Astrocyte of the spinal cord (primary cell): ENCODE measurements at places on chromosomes 1 and 21.
A peak's percentile ranks its signal among the peaks of the same experiment; 100 is the strongest.

DNA sequence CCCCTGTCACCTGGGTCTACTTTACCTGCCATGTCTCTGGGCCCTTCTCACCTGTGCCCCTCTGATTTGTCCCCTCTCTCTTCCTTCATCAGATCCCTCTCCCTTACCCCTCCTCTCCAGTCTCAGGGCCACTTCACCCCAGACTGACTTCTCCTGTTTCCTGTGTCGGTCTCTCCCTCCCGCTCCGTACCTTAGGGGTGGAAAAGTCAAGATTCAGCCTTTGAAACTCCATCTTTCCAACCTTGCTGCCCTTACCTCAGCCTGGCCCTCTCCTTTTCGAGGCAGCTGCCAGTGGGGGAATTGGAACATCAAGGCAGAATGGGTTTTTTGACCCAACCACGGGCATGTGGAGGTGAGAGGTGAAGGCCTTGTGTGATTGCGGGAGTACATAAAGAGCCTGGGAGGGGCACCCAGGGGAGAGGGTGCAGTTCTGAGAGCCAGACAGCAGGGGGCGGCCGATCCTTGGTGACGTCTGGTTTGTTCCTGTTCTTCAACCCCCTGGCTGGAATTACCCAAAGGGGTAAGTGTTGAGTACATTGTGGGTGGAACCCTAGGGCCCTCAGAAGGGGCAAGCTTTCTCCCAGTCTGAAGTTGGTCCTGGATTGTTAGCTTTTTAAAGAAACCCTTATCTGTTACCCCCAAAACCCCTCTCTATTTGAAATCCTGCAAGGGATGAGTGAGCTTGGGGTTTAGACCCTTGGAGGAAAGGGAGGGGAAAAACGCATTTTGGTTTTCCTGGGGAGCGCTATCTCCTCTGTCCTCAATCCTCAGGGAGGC, 12.3 kb upstream of the DMBX1 start:
- peak; percentile 64 for DNase-seq

DNA sequence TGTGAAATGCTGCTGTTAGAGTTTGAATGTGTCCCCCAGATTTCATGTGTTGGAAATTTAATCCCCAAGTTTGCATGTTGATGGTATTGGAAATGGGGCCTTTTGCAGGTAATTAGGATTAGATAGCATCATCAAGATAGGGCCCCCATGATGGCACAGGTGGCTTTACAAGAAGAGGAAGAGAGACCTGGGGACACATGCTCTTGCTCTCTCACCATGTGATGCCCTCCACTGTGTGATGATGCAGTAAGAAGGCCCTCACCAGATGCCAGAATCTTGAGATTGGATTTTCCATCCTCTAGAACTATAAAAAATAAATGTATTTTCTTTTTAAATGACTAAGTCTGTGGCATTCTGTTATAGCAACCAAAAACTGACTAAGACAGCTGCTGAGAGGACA, 57.0 kb upstream of the NEK7 start:
- no peak for DNase-seq

DNA sequence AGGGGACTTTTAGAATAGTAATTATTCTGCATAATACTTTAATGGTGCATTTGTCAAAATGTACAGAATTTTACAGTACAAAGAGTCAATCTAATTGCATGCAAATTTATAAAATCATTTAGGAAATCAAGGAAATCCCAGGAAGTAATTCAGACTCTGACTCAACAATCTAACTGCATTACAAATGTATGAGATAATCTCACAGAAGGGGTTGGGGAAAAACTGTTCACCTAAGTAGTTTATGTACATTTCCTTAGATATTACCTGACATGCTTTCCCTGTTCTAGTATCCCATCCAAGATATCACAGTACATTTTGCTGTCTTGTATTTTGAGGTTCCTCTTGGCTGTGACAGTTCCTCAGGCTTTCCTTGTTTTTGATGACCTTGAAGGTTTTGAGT, 4.7 kb downstream of the CRB1 start:
- no peak for DNase-seq

- DNase-seq: no peak
These were observed 284.5 kb upstream of the USP25 start for GRCh38 chr21:15445327-15445726.

GRCh38 chr1:89363638-89364536, at the start of gene GBP6:
TSS of gene GBP6 (plus strand) at chr1:89364059. CDS start at chr1:89368552, 4,493 bp downstream.
- no peak for DNase-seq

GRCh38 chr1:209748620-209749019, 7.2 kb upstream of the TRAF3IP3 start:
- DNase-seq: no peak

- DNase-seq: no peak
These were observed 14.4 kb upstream of the BCL10 start for GRCh38 chr1:85290826-85291225.

- DNase-seq: peak; percentile 56
These were observed 14.0 kb downstream of the GTF2B start for GRCh38 chr1:88877382-88877825.

GRCh38 chr1:161989786-161990185, 33.9 kb downstream of the OLFML2B start:
- no peak for DNase-seq

DNA sequence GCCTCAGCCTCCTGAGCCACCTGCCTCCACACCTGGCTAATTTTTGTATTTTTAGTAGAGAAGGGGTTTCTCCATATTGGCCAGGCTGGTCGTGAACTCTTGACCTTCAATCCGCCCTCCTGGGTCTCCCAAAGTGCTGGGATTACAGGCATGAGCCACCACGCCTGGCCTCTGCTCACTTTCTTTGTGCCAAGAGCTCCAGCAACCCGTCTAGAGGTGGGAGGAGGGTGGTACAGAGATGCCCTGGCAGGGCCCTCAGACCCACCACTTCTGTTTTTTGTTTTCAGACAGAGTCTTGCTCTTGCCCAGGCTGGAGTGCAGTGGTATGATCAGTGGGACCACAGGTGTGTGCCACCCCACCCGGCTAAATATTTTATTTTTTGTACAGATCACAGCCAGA, 6.9 kb upstream of the SYNC start:
- DNase-seq: no peak

GRCh38 chr1:46062651-46063319, 69.6 kb downstream of the PIK3R3 start:
- DNase-seq: peak; percentile 31

- DNase-seq: no peak
These were observed 332.1 kb downstream of the RRAGC start for GRCh38 chr1:38527373-38527966.

DNA sequence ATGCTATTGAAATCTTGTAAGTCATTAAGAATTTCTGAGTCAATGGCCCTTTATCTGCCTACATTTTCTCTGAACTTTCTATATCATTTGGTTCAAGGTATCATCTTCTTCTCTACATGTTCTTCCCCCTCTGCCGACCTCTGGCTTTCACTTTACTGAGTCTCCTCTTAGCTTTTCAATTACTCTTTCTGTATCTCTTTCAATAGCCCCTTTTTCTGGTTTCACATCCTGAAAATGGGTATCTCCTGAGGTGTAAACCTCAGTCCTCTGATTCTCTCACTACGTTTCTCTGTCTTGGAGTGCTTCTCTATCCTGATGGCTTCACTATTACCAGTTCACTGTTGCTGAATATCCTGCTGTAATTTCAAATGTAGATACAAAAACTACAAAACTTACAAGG, 98.9 kb downstream of the LYST start:
- no peak for DNase-seq

DNA sequence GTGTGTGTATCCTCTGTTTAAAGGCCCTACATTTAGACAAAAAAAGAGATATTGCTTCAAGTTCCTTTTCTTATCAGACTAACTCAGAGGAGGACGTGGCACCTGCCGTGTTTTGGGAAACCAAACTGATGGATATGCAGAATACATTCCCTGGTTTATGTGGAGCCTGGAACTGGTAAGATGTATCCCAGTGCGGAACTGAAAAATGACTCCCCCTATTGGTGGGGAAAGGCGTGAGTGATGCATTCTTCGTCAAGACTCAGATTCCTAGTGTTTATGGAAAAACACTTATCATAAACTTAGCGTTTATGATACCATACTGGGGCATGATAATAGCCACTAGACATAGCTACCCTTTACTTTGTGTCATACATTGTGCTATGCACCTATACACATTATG, 154.2 kb downstream of the ZNF326 start:
- no peak for DNase-seq

GRCh38 chr1:153842006-153842471, 66.8 kb downstream of the SLC27A3 start:
- peak; percentile 24 for DNase-seq

DNA sequence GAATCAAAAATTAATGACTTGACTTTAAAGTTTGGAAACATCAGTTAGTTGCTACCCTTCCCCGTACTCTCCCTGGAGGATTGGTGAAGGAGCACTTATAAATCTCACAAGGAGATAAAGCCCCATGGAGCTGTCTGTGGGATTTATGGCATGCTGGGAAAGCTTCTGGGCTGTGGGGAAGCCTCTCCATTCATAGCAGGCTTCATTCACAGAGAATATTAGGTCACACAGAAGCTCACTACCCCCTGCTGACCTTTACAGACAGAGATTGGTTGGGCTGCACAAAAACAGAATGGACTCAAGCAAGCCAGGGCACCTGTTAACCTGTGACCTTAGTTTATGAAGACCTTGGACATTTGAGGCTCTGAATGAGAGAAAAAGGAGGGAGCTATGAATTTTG, 32.1 kb downstream of the RGL1 start:
- no peak for DNase-seq

GRCh38 chr1:65179148-65179547, 31.1 kb downstream of the AK4 start:
- no peak for DNase-seq

DNA sequence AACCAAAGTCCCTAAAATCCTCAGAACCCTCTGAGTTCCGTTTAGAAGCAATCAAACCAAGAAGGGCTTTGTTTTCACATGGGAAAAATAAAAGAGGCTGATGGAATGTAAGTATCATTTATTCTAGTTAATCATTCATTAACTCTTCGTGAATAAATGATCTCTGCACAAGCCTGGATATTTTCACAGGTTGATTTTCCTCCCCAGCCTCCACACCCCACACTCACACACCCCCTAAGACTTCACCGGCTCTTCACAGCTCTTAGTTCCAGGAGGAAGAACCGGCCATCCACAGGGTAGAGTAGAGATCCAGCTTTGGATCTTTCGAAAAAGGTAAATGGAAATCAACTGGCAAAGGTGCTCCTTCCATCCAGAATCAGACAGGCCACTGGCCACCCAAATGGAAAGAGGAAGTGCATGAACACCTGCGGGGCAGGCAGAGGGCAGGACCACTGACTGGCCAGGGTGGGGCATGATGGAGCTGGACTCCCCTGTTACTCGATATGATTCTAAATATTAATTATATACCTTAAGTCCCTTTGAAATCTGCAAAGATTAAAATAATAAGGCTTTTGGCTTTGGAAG, 10.0 kb downstream of the C1orf198 start:
- no peak for DNase-seq

DNA sequence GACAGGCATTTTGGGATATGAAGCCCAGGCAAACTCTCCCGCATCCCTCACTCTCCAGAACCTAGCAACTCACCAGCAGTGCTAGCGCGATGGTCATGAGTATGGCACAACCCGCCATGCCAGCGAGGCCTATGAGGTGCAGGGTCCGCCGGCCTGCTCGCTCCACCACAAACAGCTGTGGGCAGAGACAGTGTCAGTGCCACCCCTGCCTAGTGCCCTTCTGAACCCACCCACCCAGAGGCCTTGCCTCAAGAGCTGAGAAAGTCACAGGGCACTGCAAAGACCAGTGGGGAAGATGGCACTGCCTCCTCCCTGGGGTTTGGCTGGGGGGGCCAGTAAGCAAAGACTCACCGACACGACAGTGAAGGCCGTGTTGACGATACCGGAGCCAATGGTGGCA, 29.8 kb downstream of the SLC2A1 start:
- DNase-seq: no peak

GRCh38 chr1:204154568-204155255, 2.9 kb upstream of the ETNK2 start:
- no peak for DNase-seq

GRCh38 chr1:234862944-234863515, 253.1 kb upstream of the IRF2BP2 start:
- peak; percentile 68 for DNase-seq

GRCh38 chr1:225343618-225344017, 84.2 kb downstream of the LBR start:
- peak; percentile 19 for DNase-seq
